ENCODE measurements at places on chromosomes 3 and 15.

DNA sequence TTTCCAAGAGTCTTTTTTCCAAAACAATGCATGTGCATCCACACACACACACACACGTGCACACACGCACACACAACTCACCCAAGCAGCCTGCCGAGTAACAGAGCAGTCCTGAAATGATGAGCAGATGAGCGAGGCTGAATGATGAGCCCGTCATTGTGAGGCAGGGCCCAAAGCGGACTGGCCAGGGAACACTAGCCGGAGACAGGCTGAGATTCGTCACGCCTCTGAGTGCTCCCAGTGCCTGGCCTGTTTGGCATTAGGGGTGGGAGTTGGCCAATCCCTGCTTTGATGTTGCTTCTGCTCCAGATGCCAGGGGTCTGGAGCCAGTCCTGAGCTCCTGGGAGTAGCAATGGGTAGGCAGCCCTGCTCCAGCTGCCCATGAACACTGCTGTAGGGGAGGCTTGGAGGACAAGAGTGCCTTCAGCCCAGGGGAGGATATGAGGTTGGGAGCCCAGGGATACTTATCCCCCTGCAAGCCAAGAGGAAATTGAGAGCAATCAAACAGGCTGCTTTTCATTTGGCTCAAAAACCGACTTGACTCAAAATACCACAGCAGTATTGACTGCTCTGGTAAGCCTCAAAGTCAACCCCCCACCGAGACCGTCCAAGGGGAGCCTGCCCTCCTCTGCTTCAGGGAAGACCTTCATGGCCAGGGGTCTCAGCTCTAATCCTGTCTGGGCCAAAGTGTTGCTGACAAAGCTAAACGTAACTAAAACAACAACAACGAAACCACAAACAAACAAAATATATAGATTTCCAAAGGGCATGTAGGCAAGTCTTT lies 22.9 kb downstream of the COLQ start:
- no peaks in the 10 kb centered on the region for H3K36me3 ChIP-seq
- H3K27me3 ChIP-seq: no peaks in the 10 kb centered on the region
- H3K4me3 ChIP-seq: no peak overlapping the region
- DNase-seq: no peak

- no peaks in the 10 kb centered on the region for H3K36me3 ChIP-seq
- H3K4me3 ChIP-seq: no peak overlapping the region
- H3K4me1 ChIP-seq: peaks cover 2% of the 10 kb centered on the region
- no peak overlapping the region for H3K27ac ChIP-seq
- DNase-seq: no peak
Measured at GRCh38 chr3:186530415-186530814, 13.8 kb downstream of the CRYGS start.

DNA sequence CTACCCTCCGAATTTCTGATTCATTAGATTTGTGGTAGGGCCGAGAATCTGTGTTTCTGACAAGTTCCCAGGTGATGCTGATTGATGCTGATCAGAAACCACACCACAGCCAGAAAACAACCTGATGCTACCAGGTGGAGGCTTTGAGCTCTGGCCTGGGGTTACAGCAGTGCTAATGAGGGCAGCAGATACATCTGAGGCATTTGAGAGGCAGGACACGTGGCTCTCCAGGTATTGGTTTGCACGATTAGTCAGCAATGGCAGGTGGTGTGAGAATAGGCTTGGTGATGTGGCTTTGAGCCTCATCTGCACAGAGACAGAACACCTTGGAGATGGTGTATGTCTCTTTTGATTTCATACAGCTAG lies 78.8 kb upstream of the THBS1 start:
- H3K4me1 ChIP-seq: no peaks in the 10 kb centered on the region
- no peak for DNase-seq
- no peaks in the 10 kb centered on the region for H3K27me3 ChIP-seq

- peak; percentile 71 for DNase-seq
- H3K36me3 ChIP-seq: peaks cover 28% of the 10 kb centered on the region
- no peaks in the 10 kb centered on the region for H3K4me1 ChIP-seq
- H3K27ac ChIP-seq: no peak overlapping the region
Measured at GRCh38 chr3:12175844-12176453, 17.2 kb upstream of the TIMP4 start.

- H3K36me3 ChIP-seq: peaks cover 6% of the 10 kb centered on the region
- no peak overlapping the region for H3K4me3 ChIP-seq
- DNase-seq: no peak
- H3K27me3 ChIP-seq: no peaks in the 10 kb centered on the region
Measured at GRCh38 chr3:536417-536813, 339.9 kb downstream of the CHL1 start.

DNA sequence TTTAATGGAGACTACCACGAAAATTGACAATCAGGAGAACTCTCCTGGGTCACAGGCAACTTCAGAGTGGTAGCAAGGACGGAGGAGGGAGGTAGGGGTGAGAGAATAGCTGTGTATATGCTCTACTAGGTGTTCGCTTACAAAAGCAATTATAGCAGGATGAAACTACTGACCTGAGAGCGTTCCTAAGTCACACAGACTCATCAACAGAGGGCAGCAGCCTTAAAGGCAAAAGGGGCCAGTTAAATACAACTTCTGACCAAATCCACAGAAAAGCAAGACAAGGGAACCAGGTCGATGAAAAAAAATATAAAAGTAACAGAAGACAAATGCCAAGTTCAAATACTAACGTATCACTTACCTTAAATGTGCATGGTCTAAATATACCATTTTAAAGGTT lies 894.6 kb downstream of the PLOD2 start:
- no peak overlapping the region for H3K27ac ChIP-seq
- H3K36me3 ChIP-seq: no peaks in the 10 kb centered on the region
- H3K4me3 ChIP-seq: no peak overlapping the region
- no peaks in the 10 kb centered on the region for H3K27me3 ChIP-seq
- DNase-seq: no peak
- H3K4me1 ChIP-seq: no peaks in the 10 kb centered on the region

DNA sequence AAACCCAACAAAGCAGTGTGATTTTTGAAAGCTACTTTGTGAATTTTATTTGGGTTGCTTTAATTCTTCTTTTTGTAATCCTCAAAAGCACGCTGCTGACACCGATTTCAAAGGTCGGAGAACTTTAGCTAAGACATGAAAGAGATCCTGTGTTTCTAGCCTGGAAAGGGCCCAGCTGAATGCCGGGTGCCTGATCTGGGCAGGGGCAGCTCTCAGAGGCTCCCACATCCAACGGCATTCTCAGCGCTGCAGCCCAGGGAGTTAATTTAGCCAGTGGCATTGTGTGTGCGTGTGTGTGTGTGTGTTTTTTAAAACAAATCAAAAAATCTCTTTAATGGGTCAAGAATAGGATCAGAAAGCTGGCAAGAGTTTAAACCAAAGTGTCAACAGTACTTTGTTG lies 6.6 kb downstream of the RBP1 start:
- H3K36me3 ChIP-seq: no peaks in the 10 kb centered on the region
- DNase-seq: no peak
- H3K27ac ChIP-seq: no peak overlapping the region
- 0 out of 2 replicates have a peak, but pooled peaks cover 4% of the 10 kb centered on the region for H3K4me1 ChIP-seq
- H3K27me3 ChIP-seq: no peaks in the 10 kb centered on the region

DNA sequence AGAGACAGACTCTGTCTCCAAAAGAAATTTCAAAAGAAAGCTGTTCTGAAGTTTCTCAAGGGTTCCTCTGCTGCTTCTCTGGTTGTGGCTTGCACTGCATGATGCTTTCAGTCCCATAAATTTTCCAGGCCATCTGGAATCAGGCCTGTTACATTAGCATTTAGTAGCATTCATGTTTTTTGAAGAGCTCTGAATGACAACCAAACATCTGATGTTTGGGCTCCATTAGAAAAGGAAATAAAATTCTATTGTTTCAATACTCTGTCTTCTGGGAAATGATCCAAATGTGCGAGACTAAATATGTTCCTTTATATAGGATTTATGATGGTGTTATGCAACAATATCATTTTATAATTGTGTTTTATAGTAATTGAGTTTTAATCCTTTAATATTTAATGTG lies 455.8 kb downstream of the GABRG3 start:
- H3K4me1 ChIP-seq: no peaks in the 10 kb centered on the region
- DNase-seq: no peak
- no peaks in the 10 kb centered on the region for H3K27me3 ChIP-seq
- no peak overlapping the region for H3K27ac ChIP-seq
- H3K36me3 ChIP-seq: peaks cover 11% of the 10 kb centered on the region

DNA sequence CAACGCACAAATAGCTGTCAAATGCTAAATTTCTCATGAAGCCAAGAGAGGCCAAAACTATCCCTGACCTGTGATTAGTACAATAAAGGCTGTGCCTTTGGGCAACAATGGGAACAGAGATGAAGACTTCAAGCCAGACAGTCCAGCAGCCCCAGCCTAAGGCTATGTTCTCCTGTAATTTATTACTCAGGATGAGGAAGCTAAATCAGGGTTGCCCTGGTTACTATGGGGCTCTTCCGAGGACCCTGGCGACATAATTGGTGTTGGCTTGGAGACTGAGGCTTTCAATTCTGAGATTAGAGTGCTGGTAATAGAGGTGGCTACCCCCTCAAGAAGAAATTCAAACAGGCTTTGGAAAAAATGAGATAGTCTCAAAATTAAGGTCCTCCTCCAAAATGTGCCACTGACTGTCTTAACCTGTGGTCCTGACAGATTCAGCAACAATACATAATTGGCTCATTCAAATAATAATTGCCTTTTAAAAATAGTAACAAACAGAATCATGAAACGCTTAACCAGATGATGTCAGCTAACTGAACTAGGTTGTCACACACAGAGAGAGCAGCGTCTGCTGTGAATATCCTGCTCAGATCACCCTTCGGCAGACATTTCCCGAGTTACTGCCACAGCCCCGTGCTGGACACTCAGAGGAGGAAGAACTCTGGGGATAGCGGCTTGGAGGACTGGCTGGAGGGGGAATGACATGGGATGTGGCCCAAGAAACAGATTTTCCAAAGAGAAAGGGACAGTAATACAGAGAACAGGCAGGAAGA lies 43.0 kb downstream of the NSMCE3 start:
- H3K27me3 ChIP-seq: no peaks in the 10 kb centered on the region
- H3K27ac ChIP-seq: no peak overlapping the region
- H3K4me1 ChIP-seq: no peaks in the 10 kb centered on the region

- H3K27me3 ChIP-seq: no peaks in the 10 kb centered on the region
- no peaks in the 10 kb centered on the region for H3K4me1 ChIP-seq
- H3K4me3 ChIP-seq: no peak overlapping the region
- no peaks in the 10 kb centered on the region for H3K36me3 ChIP-seq
Measured at GRCh38 chr3:103184772-103185171, 750.0 kb downstream of the ZPLD1 start.

- H3K4me3 ChIP-seq: no peak overlapping the region
- H3K4me1 ChIP-seq: no peaks in the 10 kb centered on the region
- no peak overlapping the region for H3K27ac ChIP-seq
- no peaks in the 10 kb centered on the region for H3K36me3 ChIP-seq
- H3K27me3 ChIP-seq: no peaks in the 10 kb centered on the region
Measured at GRCh38 chr3:122519693-122520092, 5.0 kb upstream of the KPNA1 start.

DNA sequence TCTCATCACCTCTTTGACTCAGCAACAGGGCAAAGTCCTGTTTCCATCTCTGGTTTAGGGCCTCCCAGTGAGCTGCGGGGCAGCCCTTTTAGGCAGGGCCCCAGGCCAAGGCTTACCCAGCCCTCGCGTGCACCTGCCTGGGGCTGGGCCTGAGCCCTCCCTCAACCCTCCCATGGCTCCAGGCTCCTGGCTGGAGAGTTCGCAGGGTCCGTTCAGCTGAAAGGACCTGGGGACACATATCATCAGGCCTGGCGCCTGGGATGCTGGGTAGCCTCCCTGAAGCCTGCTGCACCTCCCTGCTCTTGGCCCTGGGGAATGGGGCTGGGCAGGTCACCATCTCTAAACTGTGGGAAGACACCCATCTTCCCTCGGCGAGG lies 29.7 kb downstream of the HDAC11 start:
- H3K27ac ChIP-seq: no peak overlapping the region
- H3K27me3 ChIP-seq: no peaks in the 10 kb centered on the region
- DNase-seq: no peak

GRCh38 chr15:56821721-56822425 lies 88.6 kb upstream of the ZNF280D start:
- no peak overlapping the region for H3K4me3 ChIP-seq
- DNase-seq: peak; percentile 59
- H3K36me3 ChIP-seq: no peaks in the 10 kb centered on the region
- no peak overlapping the region for H3K27ac ChIP-seq
- H3K27me3 ChIP-seq: no peaks in the 10 kb centered on the region

- 0 out of 2 replicates have a peak, but pooled peaks cover 3% of the 10 kb centered on the region for H3K4me1 ChIP-seq
- H3K27me3 ChIP-seq: peaks cover 13% of the 10 kb centered on the region
- no peaks in the 10 kb centered on the region for H3K36me3 ChIP-seq
Measured at GRCh38 chr3:170414202-170414663, 4.4 kb upstream of the CLDN11 start.

- H3K4me3 ChIP-seq: no peak overlapping the region
- DNase-seq: peak; percentile 52
- no peaks in the 10 kb centered on the region for H3K4me1 ChIP-seq
- peaks cover 19% of the 10 kb centered on the region for H3K36me3 ChIP-seq
Measured at GRCh38 chr3:12829886-12830784, 11.2 kb downstream of the RPL32 start.

DNA sequence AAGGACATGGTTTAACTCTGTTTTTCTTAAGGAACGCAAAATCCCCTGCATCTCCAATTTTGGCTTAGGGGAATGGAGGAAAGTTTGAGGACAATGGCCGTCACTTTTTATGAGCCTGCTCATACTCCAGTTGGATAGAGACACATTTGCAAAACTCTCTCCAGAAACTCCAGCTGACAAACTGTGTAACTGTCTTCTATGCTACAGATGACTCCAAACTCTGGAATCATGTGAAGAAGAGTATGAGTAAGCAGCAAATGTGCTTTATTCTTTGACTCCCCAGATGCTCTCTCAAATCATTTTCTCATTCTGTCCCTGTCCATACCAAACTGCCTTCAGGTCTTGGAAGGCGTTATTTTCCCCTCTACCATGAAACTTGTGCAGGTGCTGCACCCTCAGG lies 226.5 kb upstream of the GPR149 start:
- no peaks in the 10 kb centered on the region for H3K36me3 ChIP-seq
- no peak for DNase-seq
- peaks cover 12% of the 10 kb centered on the region for H3K4me1 ChIP-seq
- no peaks in the 10 kb centered on the region for H3K27me3 ChIP-seq
- no peak overlapping the region for H3K27ac ChIP-seq
- H3K4me3 ChIP-seq: no peak overlapping the region

- H3K27me3 ChIP-seq: no peaks in the 10 kb centered on the region
- DNase-seq: no peak
- H3K27ac ChIP-seq: no peak overlapping the region
- no peak overlapping the region for H3K4me3 ChIP-seq
- H3K4me1 ChIP-seq: no peaks in the 10 kb centered on the region
- no peaks in the 10 kb centered on the region for H3K36me3 ChIP-seq
Measured at GRCh38 chr3:122824465-122825381, 29.9 kb downstream of the SLC49A4 start.

GRCh38 chr3:46881596-46882376 lies 4.3 kb downstream of the PTH1R start:
- H3K36me3 ChIP-seq: no peaks in the 10 kb centered on the region
- peaks cover 61% of the 10 kb centered on the region for H3K27me3 ChIP-seq
- peak overlapping the region; percentile 66 for H3K4me3 ChIP-seq
- H3K4me1 ChIP-seq: no peaks in the 10 kb centered on the region
- no peak overlapping the region for H3K27ac ChIP-seq

GRCh38 chr3:37554364-37554763 lies 307.3 kb upstream of the CTDSPL start:
- no peaks in the 10 kb centered on the region for H3K4me1 ChIP-seq
- no peak overlapping the region for H3K4me3 ChIP-seq
- H3K27ac ChIP-seq: no peak overlapping the region

Measured in H9 (cell line).